ENCODE measurements at places on chromosomes 12 and 14. TPM values are rescaled to one million over a fixed set of nuclear protein-coding genes. Genes with fewer than 3 reads are reported as not detected.

The RPGRIP1 gene
- 0.44 TPM for polyA plus RNA-seq

DNA sequence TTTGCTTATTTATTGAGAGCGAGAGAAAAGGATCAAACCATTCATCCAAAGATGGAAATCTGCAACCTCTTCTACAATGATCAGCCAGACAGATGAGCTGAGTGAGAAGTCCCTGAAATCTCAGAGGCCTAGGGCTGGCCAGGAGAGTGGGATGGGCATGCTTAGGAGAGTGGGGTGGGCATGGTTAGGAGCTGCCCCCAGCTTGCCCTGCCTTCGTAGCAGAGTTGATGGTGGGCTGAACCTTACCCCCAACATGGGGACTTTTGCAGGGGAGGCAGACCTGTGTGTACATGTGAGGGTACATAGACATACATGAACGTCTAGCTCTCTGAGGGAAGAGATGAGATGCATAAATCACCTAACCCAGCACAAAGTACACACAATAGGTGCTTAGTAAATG is 95.7 kb upstream of the ESRRB start:
- DNase-seq: no peak

The CACNA1C gene
- polyA plus RNA-seq: 2.2 TPM

The ACOT4 gene
- polyA plus RNA-seq: 0.38 TPM

DNA sequence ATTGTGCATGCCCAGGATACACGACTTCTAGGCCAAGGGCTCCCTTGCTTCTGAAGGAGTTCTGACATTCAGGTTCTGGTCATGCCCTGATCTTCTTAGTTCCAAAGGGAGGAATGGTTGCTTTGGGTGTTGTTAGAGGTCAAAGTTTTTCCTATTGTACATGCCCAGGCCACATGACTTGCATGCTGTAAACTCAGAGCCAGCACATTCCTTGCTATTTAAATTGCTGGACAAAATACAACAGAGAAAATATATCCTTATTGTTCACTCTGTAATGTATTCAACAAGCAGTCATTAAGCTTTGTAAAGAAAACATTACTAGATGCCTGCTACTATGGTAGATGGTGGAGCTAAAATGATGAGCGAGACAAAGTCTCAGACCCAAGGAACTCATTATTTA is 71.2 kb upstream of the COCH start:
- DNase-seq: no peak

GRCh38 chr12:83945871-83946270 is 966.7 kb downstream of the SLC6A15 start:
- DNase-seq: no peak

The ADCY4 gene
- 9.6 TPM for polyA plus RNA-seq

- peak; percentile 78 for DNase-seq
Measured at GRCh38 chr12:52181746-52182145, 10.1 kb downstream of the KRT80 start.

GRCh38 chr12:19615384-19615725 is 176.1 kb downstream of the AEBP2 start:
- no peak for DNase-seq

All from muscle of back (tissue), 13 donors.